ENCODE measurements at places on chromosomes 1 and 21. TPM values are rescaled to one million over a fixed set of nuclear protein-coding genes. Genes with fewer than 3 reads are reported as not detected.

The SPOCD1 gene
- total RNA-seq: 0.79 TPM

The SPATA6 gene
- 5.5 TPM for total RNA-seq

The KRTAP13-4 gene
- total RNA-seq: not detected

The RAP1GAP gene
- total RNA-seq: 1.3 TPM

The CC2D1B gene
- 37.5 TPM for total RNA-seq

The LDLRAD1 gene
- total RNA-seq: not detected

The ANGPTL3 gene
- total RNA-seq: not detected

The ARHGEF10L gene
- 117 TPM for total RNA-seq

The RNU11 gene
- not detected for total RNA-seq

The SYCP1 gene
- not detected for total RNA-seq

The ERICH3 gene
- not detected for total RNA-seq

The CYP4Z1 gene
- total RNA-seq: not detected

The AUNIP gene
- total RNA-seq: 1.8 TPM

The L1TD1 gene
- 72.6 TPM for total RNA-seq

The EFHD2 gene
- total RNA-seq: 32.2 TPM

The LORICRIN gene
- not detected for total RNA-seq

The ELAPOR1 gene
- total RNA-seq: 0.98 TPM
